CD8-positive, alpha-beta memory T cell (primary cell): ENCODE measurements at places on chromosomes 11 and 22. TPM values are rescaled to one million over a fixed set of nuclear protein-coding genes. Genes with fewer than 3 reads are reported as not detected.

ARHGAP42 gene
- total RNA-seq: 0.18 TPM

HRAS gene
- total RNA-seq: 86.9 TPM

CCDC116 gene
- 0.48 TPM for total RNA-seq

KRTAP5-2 gene
- total RNA-seq: not detected

OR52A1 gene
- total RNA-seq: not detected

GRCh38 chr11:108319541-108320145 lies 96.8 kb downstream of the ATM start:
- H3K27me3 ChIP-seq: no peaks in the 10 kb centered on the region
- H3K27ac ChIP-seq: no peak overlapping the region
- no peak for DNase-seq
- no peak overlapping the region for H3K4me3 ChIP-seq
- no peaks in the 10 kb centered on the region for H3K4me1 ChIP-seq

- no peaks in the 10 kb centered on the region for H3K36me3 ChIP-seq
- H3K4me3 ChIP-seq: no peak overlapping the region
These were observed 180.0 kb downstream of the MAML2 start for GRCh38 chr11:96162816-96163499.

DNA sequence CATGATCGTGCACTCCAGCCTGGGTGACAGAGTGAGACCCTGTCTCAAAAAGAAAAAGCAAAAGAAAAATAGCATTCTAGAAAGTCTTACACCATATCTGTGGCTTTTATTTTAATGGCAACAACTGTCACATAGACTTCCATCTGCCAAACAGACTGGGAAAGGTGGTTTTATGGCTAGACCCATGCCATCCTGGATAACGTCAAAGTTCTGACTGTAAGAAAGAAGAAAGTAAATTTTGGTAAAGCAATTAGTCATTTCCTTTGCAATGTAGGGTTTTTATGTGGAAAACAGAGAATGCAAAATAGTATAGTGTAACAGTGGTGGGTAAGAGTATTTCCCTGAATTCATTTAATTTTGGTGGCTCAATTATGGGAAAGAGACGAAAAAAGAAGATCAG lies 75.5 kb upstream of the BARX2 start:
- peaks cover 7% of the 10 kb centered on the region for H3K27me3 ChIP-seq
- DNase-seq: no peak
- no peaks in the 10 kb centered on the region for H3K4me1 ChIP-seq
- H3K27ac ChIP-seq: no peak overlapping the region

DNA sequence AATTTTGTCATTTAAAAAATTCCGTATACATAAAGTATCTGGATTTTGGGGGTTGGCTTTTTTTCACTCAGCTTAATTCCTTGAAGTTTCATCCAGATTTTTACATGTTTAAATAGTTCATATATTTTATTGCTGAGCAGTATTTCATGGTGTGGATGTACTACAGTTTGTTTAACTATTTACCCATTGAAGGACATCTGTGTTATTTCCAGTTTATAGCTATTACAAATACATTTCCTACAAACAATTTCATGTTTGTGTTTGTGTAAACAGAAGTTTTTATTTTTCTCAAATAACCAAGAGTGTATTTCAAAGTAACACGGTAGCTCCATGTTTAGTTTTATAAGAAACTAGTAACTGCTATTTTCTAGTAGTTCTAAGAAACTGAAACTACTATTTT lies 299.7 kb upstream of the ANO3 start:
- no peak overlapping the region for H3K4me3 ChIP-seq
- no peak for DNase-seq
- H3K4me1 ChIP-seq: no peaks in the 10 kb centered on the region
- no peaks in the 10 kb centered on the region for H3K36me3 ChIP-seq

GRCh38 chr22:37248251-37248650 lies 4.2 kb upstream of the RAC2 start:
- H3K27ac ChIP-seq: no peak overlapping the region
- H3K4me1 ChIP-seq: peaks cover 18% of the 10 kb centered on the region
- no peaks in the 10 kb centered on the region for H3K36me3 ChIP-seq
- H3K4me3 ChIP-seq: no peak overlapping the region
- no peaks in the 10 kb centered on the region for H3K27me3 ChIP-seq
- DNase-seq: no peak

DNA sequence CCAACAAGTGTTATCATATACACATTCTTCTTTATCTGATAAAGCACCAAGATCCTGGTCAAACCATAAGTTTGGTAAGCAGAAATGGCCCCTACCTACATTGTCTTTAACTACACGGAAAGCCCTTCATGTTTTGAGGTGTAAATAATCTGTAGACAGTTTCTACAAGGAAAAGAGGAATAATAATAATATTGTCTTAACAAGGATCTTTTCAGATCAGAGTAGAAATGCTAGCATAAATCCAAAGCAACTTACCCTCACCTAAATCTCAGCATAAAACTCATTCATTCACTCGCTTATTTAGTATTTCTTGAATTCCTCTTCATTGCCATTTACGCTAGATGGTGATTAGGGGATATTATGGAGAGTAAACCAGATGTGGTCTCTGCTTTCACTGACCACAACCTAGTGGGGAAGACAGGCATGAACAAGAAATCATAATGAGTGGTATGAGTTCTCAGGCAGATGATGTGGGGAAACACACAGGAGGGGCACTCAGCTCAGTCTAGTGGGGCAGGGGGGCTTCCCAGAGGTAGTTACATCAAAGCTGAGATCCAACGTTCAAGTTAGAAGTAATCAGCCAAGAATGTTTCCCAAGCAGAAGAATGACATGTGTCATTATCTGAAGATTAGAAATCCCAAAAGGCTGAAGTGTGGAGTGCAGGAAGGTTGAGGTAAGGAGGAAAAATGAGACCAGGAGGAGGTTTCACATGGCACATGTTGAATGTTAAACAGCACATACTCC lies 65.4 kb upstream of the ZC3H12C start:
- no peak overlapping the region for H3K27ac ChIP-seq

- no peak overlapping the region for H3K27ac ChIP-seq
- H3K4me1 ChIP-seq: peaks cover 68% of the 10 kb centered on the region
- no peak for DNase-seq
- no peak overlapping the region for H3K4me3 ChIP-seq
These were observed 56.5 kb downstream of the MED15 start for GRCh38 chr22:20563941-20564371.

DNA sequence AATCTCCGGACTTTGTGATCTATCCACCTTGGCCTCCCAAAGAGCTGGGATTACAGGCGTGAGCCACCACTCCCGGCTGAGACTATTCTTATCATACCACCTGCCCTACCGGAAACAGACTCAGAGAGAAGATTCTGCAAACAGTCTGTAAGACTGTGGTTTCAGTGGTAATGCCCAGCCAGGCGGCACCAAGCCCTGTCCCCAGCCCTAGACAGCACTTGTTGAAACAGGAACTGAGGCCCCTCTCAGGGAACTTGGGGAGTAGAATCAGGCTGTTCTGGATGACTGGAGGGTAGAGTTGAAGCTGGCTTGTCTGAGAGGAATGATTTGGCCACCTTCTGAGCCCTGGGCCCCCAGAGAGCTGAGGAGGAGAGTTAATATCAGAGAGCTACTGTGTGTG lies 1.3 kb upstream of the INSC start:
- H3K4me3 ChIP-seq: no peak overlapping the region
- no peak for DNase-seq
- no peak overlapping the region for H3K27ac ChIP-seq
- peaks cover 21% of the 10 kb centered on the region for H3K27me3 ChIP-seq

GRCh38 chr11:77179048-77179447 lies 51.0 kb downstream of the MYO7A start:
- no peak overlapping the region for H3K27ac ChIP-seq
- H3K4me3 ChIP-seq: no peak overlapping the region
- no peaks in the 10 kb centered on the region for H3K4me1 ChIP-seq
- no peaks in the 10 kb centered on the region for H3K27me3 ChIP-seq
- H3K36me3 ChIP-seq: no peaks in the 10 kb centered on the region
- DNase-seq: no peak

- no peaks in the 10 kb centered on the region for H3K4me1 ChIP-seq
- no peaks in the 10 kb centered on the region for H3K36me3 ChIP-seq
- no peak overlapping the region for H3K27ac ChIP-seq
- H3K27me3 ChIP-seq: no peaks in the 10 kb centered on the region
- no peak for DNase-seq
These were observed 88.7 kb downstream of the USP35 start for GRCh38 chr11:78277314-78277994.

- DNase-seq: no peak
- H3K27me3 ChIP-seq: no peaks in the 10 kb centered on the region
- no peaks in the 10 kb centered on the region for H3K4me1 ChIP-seq
- H3K27ac ChIP-seq: no peak overlapping the region
- no peaks in the 10 kb centered on the region for H3K36me3 ChIP-seq
These were observed 61.0 kb upstream of the FGF3 start for GRCh38 chr11:69880041-69880825.

- no peaks in the 10 kb centered on the region for H3K27me3 ChIP-seq
- peak overlapping the region; percentile 38 for H3K27ac ChIP-seq
- no peak overlapping the region for H3K4me3 ChIP-seq
- no peak for DNase-seq
These were observed 77.5 kb upstream of the UCP3 start for GRCh38 chr11:74086242-74086884.

GRCh38 chr11:316031-316701 lies 2.3 kb downstream of the IFITM1 start:
- H3K4me3 ChIP-seq: peak overlapping the region; percentile 98
- H3K27me3 ChIP-seq: no peaks in the 10 kb centered on the region
- peak; percentile 35 for DNase-seq
- H3K36me3 ChIP-seq: peaks cover 8% of the 10 kb centered on the region
- H3K27ac ChIP-seq: peak overlapping the region; percentile 88
